ENCODE measurements at places on chromosomes 1 and 21.

- DNase-seq: no peak
These were observed 154.9 kb downstream of the CRB1 start for GRCh38 chr1:197422993-197423392.

- DNase-seq: no peak
These were observed 127.3 kb downstream of the CAMTA1 start for GRCh38 chr1:6912518-6912917.

GRCh38 chr1:233547726-233548125 lies 66.2 kb upstream of the KCNK1 start:
- no peak for DNase-seq

DNA sequence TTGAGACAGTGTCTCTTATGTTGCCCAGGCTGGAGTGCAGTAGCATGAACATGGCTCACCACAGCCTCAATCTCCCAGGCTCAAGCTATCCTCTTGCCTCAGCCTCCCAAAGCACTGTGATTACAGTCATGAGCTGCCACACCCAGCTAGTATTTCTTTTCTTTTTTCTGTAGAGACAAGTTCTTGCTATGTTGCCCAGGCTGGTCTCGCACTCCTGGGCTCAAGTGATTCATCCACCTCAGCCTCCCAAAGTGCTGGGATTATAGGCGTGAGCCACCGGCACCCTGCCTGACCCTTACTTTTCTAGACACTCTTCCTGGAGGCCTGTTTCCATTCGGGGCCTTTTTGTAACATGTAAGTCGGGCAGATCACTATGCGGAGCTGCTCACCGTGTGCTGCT lies 30.1 kb upstream of the SRP9 start:
- no peak for DNase-seq

- DNase-seq: no peak
These were observed 883 bp downstream of the CHODL start for GRCh38 chr21:18245464-18245967.

DNA sequence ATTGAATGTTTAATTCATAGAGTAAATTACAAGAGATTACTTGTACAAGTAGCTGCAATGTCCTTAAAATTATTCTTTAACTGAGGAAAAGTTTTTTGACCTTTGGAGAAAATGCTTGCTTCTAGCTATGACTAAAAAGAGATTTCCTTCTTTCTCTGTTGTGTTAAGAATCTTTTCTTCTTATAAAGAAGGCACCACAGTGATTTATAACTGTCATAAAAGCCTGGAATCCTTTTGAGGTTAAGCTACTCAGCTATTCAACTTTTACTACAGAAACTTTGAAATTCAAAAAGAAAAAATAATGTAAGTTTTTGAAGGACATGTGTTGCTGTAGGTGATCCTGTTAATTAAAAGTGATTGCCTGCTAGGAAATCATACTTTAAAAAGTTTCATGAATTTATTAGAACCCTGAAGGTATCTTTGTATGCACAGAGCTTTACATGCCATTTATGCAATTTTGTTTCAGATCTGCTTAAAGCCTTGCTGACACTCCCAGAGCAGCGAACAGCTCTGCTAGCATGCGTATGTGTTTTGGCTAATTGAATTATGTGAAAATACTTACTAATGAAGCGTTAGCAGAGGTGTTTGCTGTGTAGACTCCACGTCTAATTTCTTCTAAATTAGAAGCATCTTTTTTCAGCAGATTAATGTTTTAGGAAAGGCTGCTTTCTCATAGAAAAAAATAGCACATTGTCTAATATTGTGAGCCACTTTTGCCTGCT lies 94.7 kb upstream of the SMYD2 start:
- DNase-seq: no peak

DNA sequence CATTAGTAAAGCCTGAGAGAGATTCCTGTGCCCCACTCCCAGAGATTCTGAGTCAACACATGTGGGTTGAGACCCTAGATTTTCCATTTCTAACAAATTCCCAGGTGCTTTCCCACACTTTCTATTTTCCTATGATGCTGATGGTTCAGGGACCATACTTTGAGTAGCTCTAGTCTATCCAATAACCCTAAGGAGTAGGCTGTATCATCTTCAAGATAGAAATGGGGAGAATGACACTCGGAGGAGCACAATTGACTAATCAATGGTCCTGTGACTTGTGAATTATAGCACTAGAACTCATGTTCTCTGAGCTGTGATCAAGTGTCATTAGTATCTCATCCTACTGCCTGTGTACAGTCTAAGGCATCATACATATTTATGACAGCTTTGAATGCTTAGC lies 232.9 kb upstream of the B3GALT2 start:
- no peak for DNase-seq

- DNase-seq: no peak
These were observed 19.4 kb upstream of the RNF11 start for GRCh38 chr1:51216631-51217030.

GRCh38 chr1:33387625-33388024 lies 43.3 kb downstream of the PHC2 start:
- no peak for DNase-seq

- DNase-seq: no peak
These were observed 1.5 kb upstream of the KCNH1 start for GRCh38 chr1:211135342-211135950.

- DNase-seq: no peak
These were observed 132.4 kb downstream of the HMGB4 start for GRCh38 chr1:33996281-33996680.

- no peak for DNase-seq
These were observed 56.2 kb downstream of the COL24A1 start for GRCh38 chr1:86100401-86100800.

GRCh38 chr1:60828944-60829343 lies 253.4 kb upstream of the NFIA start:
- DNase-seq: no peak

GRCh38 chr1:218874313-218874712 lies 299.4 kb upstream of the LYPLAL1 start:
- no peak for DNase-seq

DNA sequence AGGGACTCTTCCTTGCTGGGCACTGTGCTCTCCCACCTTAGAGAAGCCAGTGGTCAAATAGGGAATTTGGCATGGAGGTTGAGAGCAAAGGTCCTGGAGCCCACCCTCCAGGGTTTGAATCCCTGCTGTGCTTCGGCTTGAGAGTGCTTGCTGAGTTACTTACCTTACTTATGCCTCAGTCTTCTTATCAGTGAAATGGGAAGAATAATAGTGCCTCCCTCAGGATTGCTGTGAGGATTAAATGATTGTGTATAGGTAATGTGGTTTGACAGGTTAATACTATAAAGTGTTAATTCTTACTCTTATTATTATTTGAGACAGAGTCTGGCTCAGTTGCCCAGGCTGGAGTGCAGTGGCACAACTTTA lies 79.2 kb downstream of the HHAT start:
- DNase-seq: no peak

DNA sequence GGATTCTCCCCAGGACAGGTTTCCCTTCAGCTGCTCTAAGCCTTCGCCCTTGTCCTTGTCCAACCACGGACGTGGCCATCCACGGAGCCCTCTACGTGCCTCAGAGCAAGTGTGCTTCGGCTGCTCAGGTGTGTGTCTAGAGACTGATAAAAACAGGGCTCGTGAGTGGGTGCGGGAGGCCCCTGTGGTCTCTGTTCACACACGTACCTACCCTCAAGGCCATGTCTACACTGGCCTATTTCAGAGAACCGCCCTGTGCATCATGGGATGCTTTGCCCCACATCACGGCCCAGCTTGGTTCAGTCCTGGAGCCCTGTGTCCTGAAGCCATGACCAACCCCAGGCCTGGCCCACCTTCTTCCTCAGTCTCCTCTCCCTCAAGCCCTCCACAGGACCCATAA lies 24.6 kb upstream of the RUNX3 start:
- DNase-seq: no peak

DNA sequence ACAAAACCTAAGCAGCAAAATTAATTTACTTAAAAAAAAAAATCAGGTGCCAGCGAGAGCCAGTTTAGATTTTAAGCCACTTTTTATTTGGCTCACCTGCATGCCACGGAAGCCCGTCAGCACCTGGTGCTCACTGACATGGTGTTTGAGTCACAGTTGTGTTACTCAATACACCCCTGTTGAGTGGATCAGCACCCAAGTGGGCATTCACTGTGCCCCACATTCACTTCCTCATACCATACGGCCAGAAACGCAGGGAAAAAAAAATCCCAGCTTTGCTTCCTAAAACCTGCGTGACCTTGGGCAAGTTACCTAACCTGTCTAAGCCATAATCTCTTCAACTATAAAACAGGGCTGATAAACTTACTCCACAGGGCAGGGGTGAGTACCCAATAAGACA lies 42.8 kb upstream of the SIM2 start:
- DNase-seq: no peak

GRCh38 chr1:117662667-117663066 lies 56.8 kb downstream of the TENT5C start:
- no peak for DNase-seq

GRCh38 chr1:45607404-45608074 lies 16.3 kb downstream of the CCDC17 start:
- DNase-seq: no peak

DNA sequence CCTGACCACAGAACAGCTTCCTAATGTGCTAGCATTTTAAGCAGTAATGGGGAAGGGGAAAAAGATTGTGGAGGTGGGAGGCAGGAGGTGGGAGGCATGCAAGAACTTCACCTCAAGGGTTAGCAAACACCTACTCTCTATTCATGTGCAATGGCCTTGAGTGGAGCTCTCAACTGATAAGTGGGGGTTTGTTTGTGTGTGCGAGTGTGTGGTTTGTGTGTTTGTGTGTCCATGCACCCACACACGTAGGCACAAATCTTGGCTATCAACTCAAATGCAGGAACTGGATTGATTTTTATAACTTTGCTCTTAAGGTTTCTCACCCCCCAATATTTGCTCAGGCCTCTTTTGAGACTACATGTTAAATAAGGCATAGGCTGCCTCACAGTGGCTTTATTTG lies 78.6 kb downstream of the SYT6 start:
- DNase-seq: no peak

- no peak for DNase-seq
These were observed 257.2 kb downstream of the PTGER3 start for GRCh38 chr1:70790232-70790923.

DNA sequence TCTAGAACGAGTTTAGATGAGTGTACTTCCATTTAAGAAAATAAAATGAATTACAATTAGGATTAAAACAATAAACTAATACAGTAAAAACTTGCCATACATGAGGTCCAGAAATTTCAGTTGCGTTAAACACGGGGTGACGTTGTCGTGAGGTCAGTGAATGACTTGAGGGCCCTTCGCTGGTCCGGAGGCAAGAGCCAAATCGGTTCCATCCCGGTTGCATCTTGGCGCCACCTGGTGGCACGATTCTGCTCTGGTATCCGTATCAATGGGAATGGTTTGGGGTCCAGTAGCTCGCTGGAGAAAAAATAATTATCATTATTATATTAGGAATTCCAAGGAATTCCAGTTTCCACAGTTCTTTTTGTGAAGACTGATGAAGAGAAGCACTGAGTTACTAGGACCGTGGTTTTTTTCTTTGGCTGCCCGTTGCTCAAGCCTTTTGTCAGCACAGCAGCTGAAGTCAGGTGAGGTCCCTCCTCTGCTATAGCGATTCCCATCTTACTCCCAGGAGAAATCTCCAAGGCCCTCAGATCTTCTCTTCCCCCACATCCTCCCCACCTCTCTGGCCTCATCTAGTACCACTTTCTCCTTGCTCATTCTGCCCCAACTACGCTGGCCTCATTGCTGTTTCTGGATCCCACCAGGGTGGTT lies 161.4 kb downstream of the SLC35F3 start:
- DNase-seq: peak; percentile 58

DNA sequence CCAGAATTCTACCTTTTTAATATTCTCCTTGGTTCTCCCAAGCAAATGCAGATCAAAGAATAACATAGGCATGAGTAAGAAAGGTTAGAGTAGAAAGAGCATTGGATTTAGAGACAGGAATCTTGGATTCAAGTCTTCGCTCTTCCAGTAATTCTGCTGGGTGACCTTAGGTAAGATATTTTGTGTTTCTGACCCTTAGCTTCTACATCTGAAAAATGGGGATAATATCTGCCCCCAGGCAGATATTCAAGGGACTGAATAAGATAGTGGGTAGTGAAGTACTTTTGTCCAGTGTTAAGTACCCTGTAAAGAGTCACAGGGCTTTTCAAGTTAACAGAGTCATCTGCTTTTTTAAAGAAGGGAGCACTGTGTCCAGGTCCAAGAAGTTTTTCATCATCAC lies 70.8 kb downstream of the KDM1A start:
- no peak for DNase-seq

- no peak for DNase-seq
These were observed 143.5 kb upstream of the USH2A start for GRCh38 chr1:216566641-216567205.

GRCh38 chr1:169019419-169020058 lies 87.0 kb upstream of the ATP1B1 start:
- DNase-seq: no peak

GRCh38 chr1:222040121-222040805 lies 298.4 kb upstream of the DUSP10 start:
- DNase-seq: no peak

All from activated T-cell treated with anti-CD3 and anti-CD28 coated beads for 48 hours (primary cell).